ENCODE measurements at places on chromosomes 4 and X.

- DNase-seq, result no peak
Observed at GRCh38 chr4:8262637-8263322, 6.8 kb upstream of the HTRA3 start.

DNA sequence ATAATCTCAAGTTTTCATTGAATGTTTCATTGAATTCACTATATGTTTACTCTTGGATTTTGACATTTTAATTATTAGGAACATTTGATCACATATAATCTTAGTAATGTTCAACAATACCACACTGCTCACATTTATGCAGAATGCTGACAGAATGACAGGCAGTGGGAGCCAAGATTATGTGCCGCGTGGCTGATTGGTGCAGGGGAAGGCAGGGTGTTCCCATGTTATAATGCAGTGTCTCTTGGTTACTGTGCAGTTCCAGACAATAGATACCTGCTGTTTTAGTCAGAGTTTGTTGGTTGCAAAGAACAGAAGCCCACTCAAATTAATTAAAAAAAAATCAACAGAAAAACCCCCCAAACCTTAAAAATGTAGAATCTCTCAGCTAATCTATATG lies 33.0 kb downstream of the FHIP1A start:
- no peak for DNase-seq

DNA sequence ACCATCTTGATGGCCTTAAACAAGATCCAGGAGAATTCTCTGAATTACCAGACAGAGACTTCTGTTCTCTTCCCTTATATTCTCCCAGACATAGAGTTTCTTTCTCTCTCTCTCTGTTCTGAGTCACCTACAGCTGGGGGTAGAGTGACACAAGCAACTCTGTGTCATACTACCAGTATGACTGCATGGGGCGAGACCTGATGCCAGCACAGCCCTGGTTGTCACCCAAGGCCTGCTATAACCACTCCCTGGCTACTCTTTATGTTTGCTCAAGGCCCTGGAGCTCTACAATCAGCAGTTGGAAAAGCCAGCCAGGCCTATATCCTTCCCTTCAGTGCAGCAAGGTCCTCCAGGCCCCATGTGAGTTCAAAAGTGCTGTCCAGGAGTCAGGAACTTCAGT lies 114.2 kb upstream of the TENT5D start:
- no peak for DNase-seq

DNA sequence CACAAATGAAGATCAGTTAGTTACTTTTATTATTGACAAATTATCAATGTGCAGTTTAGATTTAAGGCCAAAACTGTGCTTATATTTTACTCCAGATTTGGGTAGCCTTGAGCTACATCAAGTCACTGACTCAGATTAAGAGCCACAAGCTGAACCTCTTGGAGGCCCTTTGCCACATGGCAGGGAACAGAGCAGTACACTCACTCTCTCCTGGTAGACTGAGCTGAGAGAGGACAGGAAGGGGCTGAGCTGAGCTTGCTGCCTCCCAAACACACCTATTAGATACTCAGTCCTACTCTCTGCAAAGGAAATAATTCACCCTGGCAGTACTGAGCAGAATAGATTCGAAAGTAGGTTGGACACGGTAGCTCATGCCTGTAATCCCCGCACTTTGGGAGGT lies 7.8 kb downstream of the STAP1 start:
- DNase-seq, result no peak

DNA sequence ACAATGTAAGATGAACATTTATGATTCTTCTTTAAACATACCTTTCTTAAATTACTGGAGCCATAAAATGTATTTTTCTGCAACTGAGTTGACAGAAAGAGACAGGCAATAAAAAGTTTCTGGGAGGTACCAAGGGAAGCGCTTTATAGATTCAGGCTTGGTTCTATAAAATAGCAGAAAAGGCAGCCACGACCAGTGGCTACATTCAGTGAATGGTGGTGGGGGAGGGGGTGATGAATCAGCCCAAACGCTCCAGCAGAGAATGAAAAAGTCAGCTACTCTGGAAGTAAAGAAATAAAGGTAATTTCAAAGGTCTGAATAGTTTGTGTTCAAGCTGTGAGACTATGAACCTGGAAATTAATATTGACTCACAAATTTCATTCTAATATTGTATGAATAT lies 456.1 kb downstream of the KCTD8 start:
- DNase-seq, result no peak

DNA sequence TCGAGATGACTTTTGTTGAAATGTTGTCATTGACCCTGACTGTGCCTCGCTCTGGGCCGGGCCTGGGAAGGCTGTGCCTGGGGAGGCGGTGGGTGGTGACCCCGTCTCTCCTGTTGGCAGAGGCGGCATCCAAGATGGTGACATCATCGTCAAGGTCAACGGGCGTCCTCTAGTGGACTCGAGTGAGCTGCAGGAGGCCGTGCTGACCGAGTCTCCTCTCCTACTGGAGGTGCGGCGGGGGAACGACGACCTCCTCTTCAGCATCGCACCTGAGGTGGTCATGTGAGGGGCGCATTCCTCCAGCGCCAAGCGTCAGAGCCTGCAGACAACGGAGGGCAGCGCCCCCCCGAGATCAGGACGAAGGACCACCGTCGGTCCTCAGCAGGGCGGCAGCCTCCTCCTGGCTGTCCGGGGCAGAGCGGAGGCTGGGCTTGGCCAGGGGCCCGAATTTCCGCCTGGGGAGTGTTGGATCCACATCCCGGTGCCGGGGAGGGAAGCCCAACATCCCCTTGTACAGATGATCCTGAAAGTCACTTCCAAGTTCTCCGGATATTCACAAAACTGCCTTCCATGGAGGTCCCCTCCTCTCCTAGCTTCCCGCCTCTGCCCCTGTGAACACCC lies 36.4 kb downstream of the HTRA3 start:
- DNase-seq, result no peak

GRCh38 chr4:143700046-143700415 lies 444 bp downstream of the FREM3 start:
- DNase-seq, result peak; percentile 4

GRCh38 chr4:26005764-26006163 lies 91.7 kb downstream of the SMIM20 start:
- no peak for DNase-seq

DNA sequence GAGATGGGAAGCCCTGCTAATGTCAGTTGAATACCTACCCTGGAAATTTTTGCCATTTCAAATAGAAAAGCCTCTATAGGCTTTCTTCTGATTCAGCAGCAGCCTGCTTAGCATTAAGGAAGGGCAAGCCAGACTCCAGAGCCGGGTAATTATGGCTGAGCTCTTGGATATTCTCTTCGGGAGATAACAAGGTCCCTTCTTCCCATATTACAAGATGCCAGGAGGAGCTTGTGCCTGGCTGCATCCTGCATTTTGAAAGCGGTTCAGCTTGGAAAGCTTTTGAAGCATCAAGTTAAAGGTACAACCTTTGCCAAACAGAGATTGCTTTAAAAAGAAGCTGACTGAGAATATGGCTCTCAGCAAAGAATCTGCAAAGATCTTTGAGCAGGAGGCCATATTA lies 399.6 kb upstream of the RPS6KA3 start:
- no peak for DNase-seq

DNA sequence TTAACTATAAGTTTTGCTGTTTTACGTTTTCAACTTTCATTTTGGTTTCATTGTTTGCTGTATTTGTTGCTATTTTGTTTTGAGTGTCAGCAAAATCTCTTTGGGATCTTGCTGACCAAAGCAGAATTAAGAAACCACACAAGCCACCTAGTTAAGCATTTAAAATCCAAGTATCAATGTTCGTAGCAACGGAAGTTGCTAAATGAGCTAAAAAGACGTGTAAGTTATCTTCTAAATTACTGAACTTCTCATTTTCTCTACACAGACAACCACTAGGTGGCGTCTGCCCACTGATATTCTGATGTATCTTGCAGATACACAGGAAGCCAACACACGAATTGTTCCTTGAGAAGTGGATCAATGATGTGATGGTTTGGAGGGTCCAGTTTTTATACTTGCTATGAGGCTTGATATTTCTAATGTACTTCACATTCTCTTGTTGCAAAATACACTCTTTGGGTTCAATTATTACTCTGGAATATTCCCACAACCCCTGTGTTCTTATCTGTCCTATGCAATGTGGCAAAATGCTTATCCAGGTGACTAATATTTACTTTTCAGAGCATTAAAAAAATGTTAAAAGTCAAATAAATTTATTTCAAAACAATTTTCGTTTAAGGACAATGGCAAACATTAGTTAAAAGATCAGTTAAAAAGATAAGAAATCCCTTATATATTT lies 250.5 kb downstream of the TECRL start:
- peak; percentile 24 for DNase-seq

DNA sequence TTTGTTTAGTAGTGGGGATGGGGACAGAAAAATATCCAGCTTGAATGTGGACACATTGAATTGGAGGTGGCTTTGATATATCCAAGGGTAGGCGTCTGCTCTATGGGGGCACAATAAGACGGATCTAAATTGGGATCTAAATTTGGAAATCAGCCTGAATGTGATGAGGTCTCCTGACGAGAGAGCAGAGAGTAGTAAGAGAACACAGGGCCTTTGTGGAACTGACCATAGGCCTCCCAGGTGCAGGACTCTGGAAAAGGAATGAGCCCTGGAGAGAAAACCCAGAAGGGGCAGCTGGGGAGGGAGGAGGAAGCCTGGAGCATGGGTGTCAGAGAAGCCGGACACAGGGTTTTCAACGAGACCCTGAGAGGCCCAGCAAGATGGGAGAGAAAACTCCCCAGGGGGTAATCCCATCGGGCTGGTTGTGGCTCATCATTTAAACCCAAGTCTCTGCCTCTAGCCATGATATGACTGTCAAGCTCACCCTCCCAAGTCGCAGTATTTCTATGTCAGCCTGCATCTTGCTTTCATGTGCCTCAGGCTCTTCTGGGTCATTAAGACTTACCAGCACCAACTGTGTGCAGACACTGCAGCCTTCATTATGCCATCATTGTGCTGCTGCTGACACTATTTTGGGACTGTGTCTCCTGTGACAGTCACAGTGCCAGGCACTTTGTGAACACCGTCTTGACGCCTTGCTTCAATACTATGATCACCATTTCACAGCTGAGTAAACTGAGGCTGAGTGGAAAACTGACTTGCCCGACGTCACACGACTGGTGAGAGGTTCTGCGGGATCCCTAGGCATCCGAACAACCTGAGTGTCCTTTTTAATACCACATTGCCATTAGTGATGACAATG lies 57.1 kb downstream of the ANAPC4 start:
- no peak for DNase-seq

- no peak for DNase-seq
Observed at GRCh38 chr4:1047106-1047975, 35.9 kb downstream of the FGFRL1 start.

DNA sequence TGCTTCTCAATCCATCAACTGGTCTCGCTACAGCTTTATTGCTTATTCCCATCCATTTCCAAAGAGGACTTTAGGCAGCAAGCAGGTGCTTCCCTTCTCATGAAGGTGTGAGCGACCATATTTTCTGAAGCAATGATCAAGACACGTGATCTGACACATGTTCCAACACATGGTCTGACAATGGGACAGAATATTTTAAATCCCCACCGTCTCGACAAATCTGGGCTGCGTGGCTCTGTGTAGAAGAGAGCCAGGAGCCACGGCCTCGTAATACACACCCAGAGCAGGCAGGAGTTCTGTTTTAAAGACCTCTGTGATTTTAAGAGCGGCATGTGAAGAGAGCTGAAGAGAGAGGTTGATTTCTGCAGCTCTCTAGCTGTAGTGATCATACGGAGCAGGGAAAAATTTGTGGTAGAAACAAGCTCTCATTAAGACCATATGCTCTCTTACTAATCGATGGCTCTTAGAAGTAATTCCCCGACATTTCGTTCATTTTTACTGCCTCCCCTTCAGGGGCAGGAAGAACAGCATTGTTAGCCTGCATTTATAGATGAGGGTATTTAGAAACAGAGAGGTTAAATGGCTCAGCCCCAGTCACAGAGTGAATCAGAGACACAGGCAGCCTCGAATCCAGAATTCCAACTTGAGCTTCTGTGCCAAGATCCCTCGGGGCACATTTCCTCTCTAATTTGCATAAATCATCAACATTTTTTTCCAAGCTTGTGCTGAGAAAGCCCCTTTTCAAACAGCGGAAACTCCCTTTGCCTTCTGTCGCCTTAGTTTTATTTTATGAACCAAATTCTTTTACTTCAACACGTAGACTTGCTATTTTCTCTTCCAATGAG lies 91.0 kb upstream of the BCOR start:
- DNase-seq, result peak; percentile 63

- DNase-seq, result no peak
Observed at GRCh38 chr4:189001971-189002450, 862.8 kb downstream of the TRIML1 start.

- DNase-seq, result no peak
Observed at GRCh38 chrX:13759152-13759718, 24.7 kb downstream of the OFD1 start.

- DNase-seq, result no peak
Observed at GRCh38 chr4:89303177-89303576, 4.4 kb downstream of the GPRIN3 start.

DNA sequence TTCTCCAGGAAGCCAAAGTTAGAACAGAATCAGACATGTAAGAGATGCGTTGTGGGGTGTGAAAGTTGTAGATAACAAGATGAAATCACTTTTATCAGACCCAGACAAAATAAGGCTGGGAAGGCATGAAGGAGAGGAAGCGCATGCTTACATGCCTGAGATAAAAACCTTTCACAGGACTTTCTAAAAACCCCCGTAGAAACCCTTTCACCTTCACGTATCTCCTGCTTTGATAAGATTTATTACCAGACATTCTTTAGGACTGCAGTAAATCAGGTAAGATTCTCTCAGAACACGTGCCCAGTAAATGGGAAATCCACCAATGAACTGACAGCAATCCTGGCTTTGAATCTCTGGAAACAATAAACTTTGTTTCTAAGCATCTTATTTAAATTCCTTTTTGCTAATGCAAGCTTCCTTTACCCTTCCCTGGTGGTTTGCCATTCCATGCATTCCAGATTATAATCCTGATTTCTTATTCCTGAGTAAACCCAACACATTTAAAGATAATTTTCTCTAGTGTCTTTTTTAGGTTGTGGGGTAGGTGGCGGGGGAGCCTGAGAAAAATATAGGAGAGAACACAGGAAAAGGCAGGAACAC lies 254.6 kb upstream of the LDB2 start:
- DNase-seq, result peak; percentile 52

DNA sequence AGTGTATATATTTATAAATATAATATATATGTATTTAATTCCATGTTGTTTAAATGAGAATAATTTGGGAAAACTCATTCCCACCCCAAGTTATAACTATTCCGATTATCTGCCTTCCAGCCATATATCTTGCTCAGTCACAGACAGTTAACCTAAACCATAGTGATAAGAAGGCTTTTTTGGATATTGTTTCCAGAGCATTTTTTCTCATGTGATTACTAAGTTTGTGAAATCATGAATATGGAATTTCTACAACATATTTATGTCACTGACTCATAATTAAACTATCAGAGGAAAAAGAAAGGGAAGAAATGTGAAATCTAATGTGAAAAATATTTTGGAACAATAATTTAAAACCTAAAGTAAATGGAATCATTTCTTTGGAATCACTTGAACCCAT lies 1163.5 kb upstream of the PABPC4L start:
- peak; percentile 53 for DNase-seq

DNA sequence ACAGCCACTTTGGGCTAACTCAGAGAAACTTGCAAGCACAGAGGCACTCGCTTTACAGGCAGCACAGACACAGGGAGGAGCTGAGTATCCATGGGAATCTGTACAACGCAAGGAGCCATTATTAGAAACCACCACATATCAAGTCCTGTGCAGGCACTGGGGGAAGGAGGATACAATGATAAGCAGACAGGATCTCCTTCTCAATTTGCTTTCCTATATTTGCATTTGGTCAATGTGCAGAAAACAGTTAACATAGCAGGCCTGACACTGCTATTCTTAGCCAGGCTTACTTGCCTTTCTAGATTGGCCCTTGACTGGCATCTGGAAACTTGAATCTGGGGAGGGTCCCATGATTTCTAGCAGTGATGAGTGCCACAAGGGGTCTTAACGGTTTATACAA lies 65.8 kb downstream of the TEC start:
- no peak for DNase-seq
